ENCODE measurements at places on chromosomes 3 and 15.

DNA sequence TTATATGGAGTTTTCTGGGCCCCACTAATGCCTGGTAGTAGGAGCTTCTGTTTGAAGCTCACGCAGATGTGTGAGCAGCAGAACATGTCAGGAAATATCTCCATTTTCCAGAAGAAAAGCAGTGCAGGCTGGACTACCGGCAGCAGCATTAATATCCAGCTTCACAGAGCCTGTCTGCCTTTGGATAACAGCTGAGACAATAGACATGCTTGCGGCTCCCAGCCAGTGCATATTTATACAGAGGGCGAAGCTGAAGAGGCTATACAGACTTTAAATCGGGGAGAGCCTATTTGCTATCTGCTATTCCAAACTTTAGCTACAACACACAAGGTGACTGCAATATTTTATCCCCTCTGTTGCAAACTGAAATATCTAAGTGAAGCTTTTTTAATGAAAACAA, 250.1 kb upstream of the WNT5A start:
- DNase-seq = no peak

- DNase-seq = no peak
Measured at GRCh38 chr3:62252438-62253157, 120.8 kb downstream of the FEZF2 start.

DNA sequence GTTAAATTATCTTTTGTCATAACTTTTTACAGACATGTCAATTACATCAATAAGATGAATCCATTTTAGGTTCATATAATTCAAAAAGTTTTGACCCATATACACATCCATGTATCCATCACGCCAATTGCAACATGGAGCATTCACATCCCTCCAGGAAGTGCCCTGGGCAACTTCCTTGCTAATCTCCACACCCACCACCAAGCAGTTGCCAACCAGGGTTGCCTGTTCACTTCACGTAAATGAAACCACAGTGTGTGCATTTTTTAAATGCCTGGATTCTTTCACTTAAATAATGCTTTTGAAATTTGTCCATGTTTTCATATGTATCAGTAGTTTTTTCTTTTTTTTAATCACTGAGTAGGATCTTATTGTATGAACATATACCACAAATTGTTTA, 40.7 kb upstream of the LYZL4 start:
- DNase-seq = no peak

- DNase-seq = no peak
Measured at GRCh38 chr15:90907838-90908507, 4.9 kb downstream of the MAN2A2 start.

DNA sequence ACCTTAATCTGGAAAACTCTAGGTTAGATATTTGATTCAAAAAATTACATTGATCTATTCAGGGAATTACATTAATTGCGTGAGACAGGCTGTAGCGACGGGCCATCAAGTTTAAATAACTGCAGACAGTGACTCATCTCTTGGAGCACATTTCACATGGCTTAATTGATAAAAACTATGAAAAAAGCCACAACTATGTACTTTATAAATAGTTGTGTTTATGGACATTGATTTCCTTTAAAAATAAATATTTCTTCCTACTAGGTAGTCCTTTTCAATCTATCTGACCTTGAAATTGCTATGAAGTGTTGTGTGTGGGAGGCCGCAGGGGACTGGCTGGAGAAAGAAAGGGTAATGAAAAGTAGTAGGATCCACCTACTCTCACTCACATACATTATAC, 157.8 kb downstream of the IL1RAP start:
- DNase-seq = no peak

- DNase-seq = no peak
Measured at GRCh38 chr15:85742186-85742821, 52.4 kb downstream of the KLHL25 start.

GRCh38 chr3:48187301-48187578, 977 bp downstream of the CDC25A start:
- no peak for DNase-seq

DNA sequence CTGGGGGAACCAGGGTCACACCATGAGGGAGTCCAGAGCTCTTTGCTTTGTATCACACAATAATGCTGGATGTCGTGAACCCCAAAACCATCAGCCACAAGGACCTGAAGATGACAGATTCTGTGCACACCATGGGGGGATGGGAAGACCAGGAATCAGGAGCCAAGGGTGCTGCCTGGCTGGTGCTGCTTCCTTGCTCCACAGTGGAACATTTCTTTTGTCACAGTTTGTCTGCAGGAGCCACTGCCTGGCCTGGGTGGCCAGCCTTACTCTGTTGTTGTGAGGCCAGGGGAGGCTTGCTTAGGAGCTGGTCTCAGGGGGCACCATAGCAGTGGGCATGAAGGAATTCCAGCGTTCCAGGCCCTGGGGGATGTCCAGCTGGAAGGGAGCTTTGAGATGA, 6.5 kb upstream of the TGM5 start:
- no peak for DNase-seq
